ENCODE measurements at places on chromosomes 7 and 10.

DNA sequence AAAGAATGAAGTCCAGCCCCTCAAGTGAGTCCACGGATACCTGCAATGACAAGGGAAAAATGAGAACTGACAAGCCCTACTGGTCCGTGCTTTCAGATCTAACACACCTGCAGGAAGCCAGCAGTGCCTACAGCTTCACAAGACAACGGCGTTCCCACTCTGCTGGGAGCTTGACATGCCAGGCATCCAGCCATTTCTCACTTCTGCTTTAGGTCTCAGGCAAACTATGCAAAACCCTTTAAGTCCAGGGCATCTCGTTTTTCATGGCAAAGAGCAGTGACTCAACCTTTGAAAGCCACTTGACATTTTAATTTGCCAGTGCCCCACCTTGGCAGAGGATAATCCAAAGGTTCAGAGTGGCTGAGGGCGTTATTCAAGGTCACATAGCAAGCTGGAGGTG is 49.1 kb upstream of the GPAM start:
- no peak for ATAC-seq

DNA sequence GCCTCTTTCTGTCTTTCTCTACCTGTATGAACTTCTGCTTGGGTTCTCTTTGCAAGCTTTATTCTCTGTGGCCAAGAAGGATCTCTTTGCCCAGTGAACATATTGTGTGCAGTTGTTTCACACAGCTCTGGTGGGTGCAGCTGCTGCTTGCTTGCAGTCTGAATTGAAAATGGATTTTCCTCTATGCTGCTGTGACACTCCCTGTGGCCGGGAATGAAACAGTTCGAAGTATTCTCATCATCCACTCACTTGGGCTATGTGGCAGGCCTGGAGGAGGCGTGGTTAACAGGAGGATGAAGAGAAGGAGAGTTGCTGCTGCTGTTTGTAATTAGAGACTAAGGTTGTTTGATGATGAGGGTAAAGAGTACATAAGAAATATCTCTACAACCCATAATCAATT is 28.4 kb upstream of the ITGA8 start:
- peak; percentile 94 for ATAC-seq

- peak; percentile 45 for ATAC-seq
Observed at GRCh38 chr7:26865094-26865388, 651 bp upstream of the SKAP2 start.

- no peak for ATAC-seq
Observed at GRCh38 chr7:31954500-31954899, 115.7 kb downstream of the PDE1C start.

GRCh38 chr10:100982916-100983830 is 4.1 kb downstream of the MRPL43 start:
- ATAC-seq: no peak

DNA sequence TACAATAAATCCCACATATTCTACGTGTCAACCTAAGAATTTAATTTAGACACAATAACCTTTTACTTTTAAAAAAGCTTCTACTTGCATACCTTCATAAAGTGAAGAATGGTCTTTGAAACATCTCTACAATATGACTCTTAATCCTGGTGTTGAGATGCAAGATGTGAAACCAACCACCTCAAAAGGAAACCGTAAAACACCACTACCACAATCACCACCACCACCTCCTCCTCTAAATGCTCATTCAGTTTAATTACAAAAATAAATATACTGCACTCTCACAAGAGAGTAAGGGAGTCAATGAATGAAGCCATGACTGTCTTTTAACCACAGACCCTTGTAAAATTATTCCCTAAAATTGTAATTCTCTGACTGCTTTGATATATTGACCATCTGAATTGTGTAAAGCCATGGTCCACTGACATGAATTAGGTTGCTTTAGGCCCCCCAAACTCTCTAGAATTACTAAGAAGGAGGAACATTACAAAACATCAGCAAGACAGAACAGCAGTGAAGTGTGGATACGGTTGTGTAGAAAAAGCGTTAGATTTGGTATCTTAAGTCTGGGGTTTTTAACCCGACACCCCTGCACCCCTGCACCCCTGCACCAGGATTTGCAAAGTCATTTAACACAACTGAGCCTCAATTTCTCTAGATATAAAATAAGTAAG is 171.4 kb downstream of the SFMBT2 start:
- no peak for ATAC-seq

All from motor neuron (in vitro differentiated cells).